ENCODE measurements at places on chromosomes 6 and 20. TPM values are rescaled to one million over a fixed set of nuclear protein-coding genes. Genes with fewer than 3 reads are reported as not detected.

DNA sequence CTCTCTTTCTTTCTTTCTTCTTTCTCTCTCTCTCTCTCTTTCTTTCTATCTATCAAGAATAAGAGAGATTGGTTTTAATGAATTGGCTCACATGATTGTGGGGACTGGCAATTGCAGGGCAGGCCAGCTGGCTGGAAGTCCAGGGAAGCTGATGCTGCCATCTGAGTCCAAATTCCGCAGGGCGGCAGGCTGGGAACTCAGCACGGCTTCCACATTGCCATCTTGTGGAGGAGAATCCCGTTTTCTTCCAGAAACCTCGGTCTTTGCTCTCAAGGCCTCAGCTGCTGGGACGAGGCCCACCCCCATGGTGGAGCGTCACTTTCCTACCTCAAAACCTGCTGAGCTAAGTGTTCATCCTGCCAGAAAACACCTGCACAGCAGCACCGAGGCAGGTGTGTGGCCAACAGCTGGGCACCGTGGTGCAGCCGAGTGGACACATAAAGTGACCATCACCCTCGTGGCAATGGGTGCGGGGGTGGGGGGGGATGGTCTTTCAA is 58.8 kb upstream of the SLCO4A1 start:
- DNase-seq: peak; percentile 63

DNA sequence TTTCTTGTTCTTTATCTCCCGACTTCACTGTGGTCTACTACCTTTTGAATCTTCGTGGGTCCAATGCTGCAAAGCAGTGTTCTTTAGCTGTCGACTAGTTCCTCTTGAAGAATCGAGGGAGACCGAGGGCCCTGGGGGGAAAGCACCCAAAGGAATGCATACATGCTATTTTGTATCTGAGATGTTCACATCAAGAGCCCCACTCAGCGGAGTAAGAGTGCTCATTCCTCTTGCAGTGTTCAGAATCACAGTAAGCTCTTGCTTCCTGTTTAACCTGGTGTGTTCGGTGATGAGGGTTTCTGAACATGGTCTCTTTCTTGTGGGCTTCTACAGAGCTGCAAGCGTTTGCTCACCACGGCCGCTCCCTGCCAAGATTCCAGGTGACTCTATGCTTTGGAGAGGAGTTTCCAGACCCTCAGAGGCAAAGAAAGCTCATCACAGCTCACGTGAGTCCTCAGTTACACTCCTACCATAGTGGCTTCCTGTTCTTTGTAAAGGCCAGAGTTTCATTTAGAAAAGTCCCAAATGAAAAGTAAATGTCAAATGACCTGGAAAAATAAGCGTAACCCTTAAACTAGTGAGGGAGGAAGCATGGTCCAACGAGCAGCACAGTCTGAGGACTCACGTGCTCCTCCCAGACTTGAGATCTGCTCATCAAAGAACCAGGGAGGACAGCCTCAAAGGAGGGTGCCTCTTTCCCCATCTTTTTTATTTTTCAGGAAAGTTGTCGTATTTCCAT is 13.3 kb downstream of the IRF4 start:
- no peak for DNase-seq

The PLN gene
- 0.82 TPM for total RNA-seq

- no peak for DNase-seq
These were observed 27.0 kb upstream of the APMAP start for GRCh38 chr20:25019381-25020155.

The BPIFB2 gene
- total RNA-seq: not detected

DNA sequence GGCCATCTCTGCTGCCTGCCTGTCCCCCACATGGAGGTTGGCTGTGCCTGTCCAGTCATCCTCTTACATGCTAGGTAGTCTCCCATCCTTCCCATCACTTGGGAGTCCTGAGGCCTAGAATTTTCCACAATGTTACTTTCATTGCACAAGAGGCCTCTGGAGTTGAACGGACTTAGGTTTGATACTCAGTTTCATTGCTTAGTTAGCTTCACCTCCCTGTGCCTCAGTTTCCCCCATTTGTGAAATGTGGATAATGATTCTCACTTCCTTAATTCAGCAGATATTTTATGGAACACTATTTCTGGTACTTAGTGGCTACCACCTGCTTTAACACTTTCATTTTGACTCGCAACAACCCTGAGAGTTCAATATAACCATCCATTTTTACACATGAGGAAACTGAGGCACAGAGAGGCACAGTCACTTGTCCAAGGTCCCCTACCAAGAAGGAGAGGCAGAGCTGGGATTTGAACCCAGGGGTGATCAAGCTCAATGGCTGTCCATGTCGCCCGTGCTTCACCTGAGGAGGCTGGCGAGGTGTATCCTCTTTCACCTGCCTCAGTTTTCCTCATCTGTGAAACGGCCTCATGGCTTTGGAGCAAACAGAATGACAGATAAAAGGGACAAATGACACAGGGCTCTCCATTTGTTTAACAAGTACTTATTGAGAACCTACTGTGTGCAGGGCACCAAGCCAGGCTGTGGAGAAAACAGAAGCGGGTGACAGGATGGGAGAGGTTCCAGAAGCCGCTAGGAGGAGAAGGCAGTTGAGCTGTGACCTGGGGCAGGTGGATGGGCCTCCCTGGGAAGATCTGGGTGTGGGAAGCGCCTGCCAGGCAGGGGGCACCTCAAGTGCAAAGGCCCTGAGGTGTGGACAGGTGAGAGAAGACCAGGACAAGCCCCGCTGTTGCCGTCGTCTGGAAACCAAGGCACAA is 154.3 kb upstream of the PTPN1 start:
- DNase-seq: no peak

Measured in frontal cortex (tissue), 4 donors.